MCF 10A (cell line): ENCODE measurements at places on chromosomes 12 and 14. TPM values are rescaled to one million over a fixed set of nuclear protein-coding genes. Genes with fewer than 3 reads are reported as not detected.

SLC25A47 gene
- not detected in 2 replicates for total RNA-seq

LTBR gene
- 158 and 169 TPM in 2 replicates for total RNA-seq

LMNTD1 gene
- total RNA-seq: not detected in 2 replicates

RILPL1 gene
- total RNA-seq: 21.5 and 22.9 TPM in 2 replicates

SERPINA9 gene
- not detected in 2 replicates for total RNA-seq

BCL11B gene
- 0.84 and 1.4 TPM in 2 replicates for total RNA-seq

TAS2R9 gene
- not detected in 2 replicates for total RNA-seq

HOXC9 gene
- total RNA-seq: 5.2 and 6.0 TPM in 2 replicates

KRT71 gene
- not detected in 2 replicates for total RNA-seq

EFS gene
- not detected in 2 replicates for total RNA-seq

PA2G4 gene
- total RNA-seq: 158 and 205 TPM in 2 replicates

ZC2HC1C gene
- 1.3 and 2.2 TPM in 2 replicates for total RNA-seq

NYNRIN gene
- not detected in 2 replicates for total RNA-seq

EID3 gene
- 1.6 and 3.0 TPM in 2 replicates for total RNA-seq

MGP gene
- 1.3 and 4.8 TPM in 2 replicates for total RNA-seq

CLEC2A gene
- total RNA-seq: not detected in 2 replicates

CGRRF1 gene
- 17.5 and 22.3 TPM in 2 replicates for total RNA-seq

REC8 gene
- total RNA-seq: 6.1 and 12.1 TPM in 2 replicates

BMP4 gene
- total RNA-seq: 0.28 and 0.54 TPM in 2 replicates

SOX5 gene
- total RNA-seq: 0.91 and 0.98 TPM in 2 replicates

CNPY2 gene
- 169 and 210 TPM in 2 replicates for total RNA-seq

NR1H4 gene
- not detected in 2 replicates for total RNA-seq

KRT3 gene
- not detected in 2 replicates for total RNA-seq

FGF6 gene
- not detected in 2 replicates for total RNA-seq

CLEC14A gene
- total RNA-seq: not detected in 2 replicates

TAS2R20 gene
- 1.1 and 1.8 TPM in 2 replicates for total RNA-seq

ACSS3 gene
- not detected in 2 replicates for total RNA-seq

LHX5 gene
- not detected in 2 replicates for total RNA-seq

C12orf60 gene
- total RNA-seq: 2.2 and 2.6 TPM in 2 replicates

DPPA3 gene
- total RNA-seq: not detected in 2 replicates

MBD6 gene
- total RNA-seq: 96.5 and 111 TPM in 2 replicates

POTEG gene
- not detected in 2 replicates for total RNA-seq

KRT2 gene
- not detected in 2 replicates for total RNA-seq

ANO6 gene
- 25.4 and 31.8 TPM in 2 replicates for total RNA-seq

SLC35F4 gene
- not detected in 2 replicates for total RNA-seq

EMP1 gene
- 193 and 230 TPM in 2 replicates for total RNA-seq

UNC79 gene
- 0.05 TPM in 2 replicates for total RNA-seq

SERPINA10 gene
- total RNA-seq: not detected in 2 replicates

RAD51AP1 gene
- 7.1 and 10.8 TPM in 2 replicates for total RNA-seq

TCL1A gene
- total RNA-seq: not detected in 2 replicates

CFAP251 gene
- total RNA-seq: 19.7 and 23.5 TPM in 2 replicates

RNASE7 gene
- 10.9 and 11.8 TPM in 2 replicates for total RNA-seq

DNAJC22 gene
- 0.25 and 0.33 TPM in 2 replicates for total RNA-seq

RD3L gene
- total RNA-seq: not detected in 2 replicates

PTPRR gene
- total RNA-seq: 0.17 TPM in 1 of 2 replicates, not detected in the other

RNASE11 gene
- not detected in 2 replicates for total RNA-seq

OLR1 gene
- 0.25 TPM in 1 of 2 replicates, not detected in the other for total RNA-seq

RNASE2 gene
- not detected in 2 replicates for total RNA-seq

GUCY2C gene
- not detected in 2 replicates for total RNA-seq

RPS6KA5 gene
- 1.3 and 2.2 TPM in 2 replicates for total RNA-seq

NEUROD4 gene
- not detected in 2 replicates for total RNA-seq

FBRSL1 gene
- total RNA-seq: 47.4 and 48.8 TPM in 2 replicates
